ENCODE measurements at places on chromosomes 13 and 19.

- no peak for DNase-seq
Observed at GRCh38 chr19:1755467-1756171, 2.3 kb downstream of the ONECUT3 start.

DNA sequence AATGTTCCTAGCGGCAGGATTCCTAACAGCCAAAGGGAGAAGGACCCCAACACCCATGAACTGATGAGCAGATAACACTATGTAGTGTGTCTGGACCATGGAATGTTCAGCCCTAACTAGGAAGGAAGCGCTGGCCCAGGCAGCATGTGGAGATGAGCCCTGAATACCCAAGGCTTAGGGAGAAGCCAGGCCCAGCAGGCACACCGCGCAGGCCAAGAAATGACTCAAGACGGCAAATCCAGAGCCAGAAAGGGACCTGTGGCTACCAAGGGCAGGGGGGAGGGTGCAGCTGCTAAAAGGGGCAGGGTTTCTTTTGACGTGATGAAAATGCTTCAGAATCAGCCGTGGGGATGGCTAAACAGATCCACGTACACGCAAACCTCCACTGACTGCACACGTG is 20.7 kb upstream of the TINCR start:
- no peak for DNase-seq

DNA sequence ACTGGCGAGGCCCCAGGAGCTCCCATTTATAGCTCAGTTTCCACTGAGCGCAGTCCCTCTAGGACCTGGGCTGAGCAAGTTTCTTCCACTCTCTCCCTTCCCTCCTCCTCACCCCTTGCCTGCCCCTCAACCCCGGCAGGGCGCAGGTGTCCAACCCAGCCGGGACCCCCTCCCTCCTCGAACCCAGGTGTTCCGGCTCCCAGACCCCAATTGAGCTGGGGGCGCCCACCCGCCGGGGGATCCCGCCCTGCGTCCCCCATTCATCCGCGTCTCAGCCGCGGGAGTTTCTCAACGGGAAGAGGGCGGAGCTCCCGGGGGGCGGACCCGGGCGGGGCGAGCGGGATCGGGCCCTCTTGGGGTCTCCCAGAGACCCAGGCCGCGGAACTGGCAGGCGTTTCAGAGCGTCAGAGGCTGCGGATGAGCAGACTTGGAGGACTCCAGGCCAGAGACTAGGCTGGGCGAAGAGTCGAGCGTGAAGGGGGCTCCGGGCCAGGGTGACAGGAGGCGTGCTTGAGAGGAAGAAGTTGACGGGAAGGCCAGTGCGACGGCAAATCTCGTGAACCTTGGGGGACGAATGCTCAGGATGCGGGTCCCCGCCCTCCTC is at the start of gene KIRREL2:
Gene KIRREL2, plus strand, starts transcription at position 366 of the 604 bp plus-strand sequence. Its CDS starts 209 bp downstream, at position 575.
- no peak for DNase-seq

DNA sequence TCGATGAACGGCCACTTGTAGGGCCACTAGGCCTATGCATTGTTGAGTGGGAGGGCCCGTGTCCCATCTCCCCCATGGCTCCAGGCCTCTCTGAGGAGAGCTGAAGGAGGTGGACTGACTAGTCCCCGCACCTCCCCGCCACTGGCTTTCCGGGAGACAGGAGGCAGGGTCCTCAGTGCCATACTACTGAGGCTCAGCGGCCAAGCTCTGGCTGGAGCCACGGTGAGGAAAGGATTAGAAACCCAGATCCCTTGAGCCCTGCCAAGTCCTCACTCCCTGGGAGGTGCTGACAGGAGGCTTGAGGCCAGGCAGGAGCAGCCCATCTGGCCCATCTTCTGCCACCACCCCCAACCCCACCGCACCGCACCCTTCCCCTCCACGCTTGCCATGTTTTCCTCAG is 29.0 kb downstream of the CCDC8 start:
- no peak for DNase-seq

GRCh38 chr19:47623921-47624391 is 15.0 kb downstream of the BICRA start:
- DNase-seq = no peak

All from pulmonary artery endothelial cell (primary cell).